ENCODE measurements at places on chromosomes 16 and 17.

DNA sequence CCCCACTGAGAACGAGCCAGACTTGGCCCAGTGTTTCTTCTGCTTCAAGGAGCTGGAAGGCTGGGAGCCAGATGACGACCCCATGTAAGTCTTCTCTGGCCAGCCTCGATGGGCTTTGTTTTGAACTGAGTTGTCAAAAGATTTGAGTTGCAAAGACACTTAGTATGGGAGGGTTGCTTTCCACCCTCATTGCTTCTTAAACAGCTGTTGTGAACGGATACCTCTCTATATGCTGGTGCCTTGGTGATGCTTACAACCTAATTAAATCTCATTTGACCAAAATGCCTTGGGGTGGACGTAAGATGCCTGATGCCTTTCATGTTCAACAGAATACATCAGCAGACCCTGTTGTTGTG is 631 bp downstream of the BIRC5 start:
- no peak for DNase-seq

DNA sequence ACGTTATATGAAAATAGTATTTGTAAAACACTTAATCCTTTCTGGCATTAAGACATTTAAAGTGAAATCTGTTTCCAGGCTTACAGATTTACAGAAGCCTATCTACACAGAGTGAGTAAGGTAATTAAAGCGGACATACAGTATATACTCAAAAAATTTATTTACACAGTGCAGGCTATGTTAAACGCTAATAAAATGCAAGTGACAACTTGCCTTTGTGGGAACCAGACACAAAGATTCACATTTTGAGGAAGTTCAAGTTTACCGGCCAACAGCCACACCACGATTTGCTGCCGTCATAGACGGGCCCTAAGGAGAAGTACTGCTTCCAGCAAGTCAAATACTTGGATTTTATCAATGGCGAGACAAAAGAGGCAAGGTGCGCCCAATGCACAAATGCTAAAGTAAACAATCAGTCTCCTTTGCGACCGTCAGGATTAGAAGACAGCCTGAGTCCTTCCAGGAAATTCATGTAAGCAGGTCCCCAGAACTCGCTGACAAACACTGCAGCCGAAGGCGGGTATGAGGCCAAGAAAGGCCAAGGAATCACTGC is 801 bp downstream of the VPS35 start:
- no peak for DNase-seq

- no peak for DNase-seq
Observed at GRCh38 chr17:51263006-51263405, 2.7 kb downstream of the UTP18 start.

- no peak for DNase-seq
Observed at GRCh38 chr16:727291-727977, 528 bp downstream of the HAGHL start.

- DNase-seq: no peak
Observed at GRCh38 chr17:47278561-47278960, 24.9 kb downstream of the ITGB3 start.

DNA sequence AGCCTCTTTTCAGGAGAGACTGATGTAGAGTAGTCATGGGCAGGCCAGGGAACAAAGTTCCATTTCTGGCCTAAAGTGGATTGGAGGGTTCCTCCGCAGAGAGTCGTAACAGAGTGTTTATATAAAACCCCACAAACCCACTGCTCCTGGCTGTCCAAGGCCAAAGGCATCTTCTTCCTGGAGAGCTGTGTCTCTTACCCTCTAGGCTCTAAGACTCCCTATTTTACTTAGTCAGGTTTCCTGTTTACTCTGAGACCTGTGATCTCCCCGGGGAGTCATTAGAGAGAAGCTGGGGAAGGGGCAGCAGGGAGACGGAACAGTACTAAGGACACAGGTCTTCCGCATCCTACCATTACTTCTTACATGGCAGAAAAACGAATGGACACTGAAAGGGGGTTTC is 69.5 kb downstream of the HIC1 start:
- no peak for DNase-seq

DNA sequence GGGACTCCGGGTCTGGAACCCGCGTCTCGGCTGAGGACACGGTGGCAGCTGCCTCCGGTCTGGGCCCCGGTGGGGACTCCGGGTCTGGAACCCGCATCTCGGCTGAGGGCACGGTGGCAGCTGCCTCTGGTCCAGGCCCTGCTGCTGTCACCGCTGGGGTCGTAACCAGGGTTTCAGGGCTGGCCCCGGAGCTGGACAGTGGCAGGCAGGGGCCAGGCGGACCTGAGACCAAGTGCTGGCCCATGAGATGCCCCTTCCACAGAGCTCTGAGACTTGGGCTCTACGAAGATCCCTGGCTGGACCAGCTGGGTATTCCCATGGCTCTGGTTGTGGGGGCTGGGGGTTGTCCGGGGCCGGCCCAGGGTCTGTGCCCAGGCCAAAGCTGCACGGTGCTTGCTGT is 3.8 kb downstream of the RPUSD1 start:
- no peak for DNase-seq

GRCh38 chr16:75073545-75074303 is 42.9 kb downstream of the LDHD start:
- DNase-seq: no peak

DNA sequence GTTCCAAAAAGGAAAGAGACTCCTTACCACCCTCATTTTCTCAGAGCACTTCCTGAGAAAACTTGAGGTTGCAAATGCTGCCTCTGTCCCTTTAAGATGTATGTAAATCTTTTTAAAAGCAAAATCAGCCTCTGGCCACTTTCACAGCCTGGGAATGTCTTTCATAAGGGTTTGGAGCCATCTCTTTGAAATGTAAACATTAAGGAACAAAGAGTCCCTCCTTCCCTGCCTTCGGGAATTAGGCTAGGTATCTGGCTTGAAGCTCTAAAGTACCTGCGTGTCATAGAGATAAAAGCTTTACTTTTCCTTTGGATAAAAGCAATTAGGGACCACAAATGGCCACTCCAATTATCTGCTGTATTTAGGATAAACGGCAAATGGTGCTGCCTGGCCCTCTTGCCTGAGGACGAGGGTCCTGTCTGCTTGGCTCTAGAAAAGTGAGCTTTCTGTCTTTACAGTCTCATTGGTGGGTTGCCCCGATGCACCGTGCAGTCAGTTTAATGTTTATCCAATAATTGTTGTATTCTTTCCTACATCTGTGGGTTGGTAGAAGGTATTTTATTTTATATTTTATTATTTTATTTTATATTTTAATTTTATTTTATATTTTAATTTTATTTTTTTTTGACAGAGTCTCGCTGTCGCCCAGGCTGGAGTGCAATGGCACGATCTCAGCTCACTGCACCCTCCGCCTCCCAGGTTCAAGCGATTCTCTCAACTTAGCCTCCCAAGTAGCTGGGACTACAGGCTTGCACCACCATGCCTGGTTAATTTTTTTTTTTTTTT is 23.9 kb downstream of the NLRC3 start:
- DNase-seq: no peak

GRCh38 chr16:1137604-1138003 is 15.3 kb upstream of the CACNA1H start:
- no peak for DNase-seq

- DNase-seq: no peak
Observed at GRCh38 chr16:80433623-80434022, 107.2 kb upstream of the DYNLRB2 start.

DNA sequence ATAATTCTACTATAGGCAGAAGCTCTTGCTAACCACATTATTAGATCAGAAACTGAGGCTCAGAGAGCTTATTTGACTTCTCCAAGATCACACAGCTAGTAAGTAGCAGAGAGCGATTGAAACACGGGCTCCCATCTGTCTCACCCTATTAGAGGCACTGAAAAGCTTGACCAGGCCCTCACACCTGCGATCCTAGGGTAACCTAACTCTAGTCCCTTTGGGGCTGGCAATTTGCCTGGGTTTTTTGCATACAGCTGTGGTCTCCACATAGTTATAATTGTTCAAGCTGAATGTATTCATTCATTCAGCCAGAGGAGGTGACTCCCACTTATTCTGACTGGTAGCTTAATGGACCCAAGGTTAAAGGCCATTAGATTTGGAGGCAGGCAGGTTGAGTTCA is 121.2 kb downstream of the ANKFN1 start:
- no peak for DNase-seq
